ENCODE measurements at places on chromosomes 5 and 9.

DNA sequence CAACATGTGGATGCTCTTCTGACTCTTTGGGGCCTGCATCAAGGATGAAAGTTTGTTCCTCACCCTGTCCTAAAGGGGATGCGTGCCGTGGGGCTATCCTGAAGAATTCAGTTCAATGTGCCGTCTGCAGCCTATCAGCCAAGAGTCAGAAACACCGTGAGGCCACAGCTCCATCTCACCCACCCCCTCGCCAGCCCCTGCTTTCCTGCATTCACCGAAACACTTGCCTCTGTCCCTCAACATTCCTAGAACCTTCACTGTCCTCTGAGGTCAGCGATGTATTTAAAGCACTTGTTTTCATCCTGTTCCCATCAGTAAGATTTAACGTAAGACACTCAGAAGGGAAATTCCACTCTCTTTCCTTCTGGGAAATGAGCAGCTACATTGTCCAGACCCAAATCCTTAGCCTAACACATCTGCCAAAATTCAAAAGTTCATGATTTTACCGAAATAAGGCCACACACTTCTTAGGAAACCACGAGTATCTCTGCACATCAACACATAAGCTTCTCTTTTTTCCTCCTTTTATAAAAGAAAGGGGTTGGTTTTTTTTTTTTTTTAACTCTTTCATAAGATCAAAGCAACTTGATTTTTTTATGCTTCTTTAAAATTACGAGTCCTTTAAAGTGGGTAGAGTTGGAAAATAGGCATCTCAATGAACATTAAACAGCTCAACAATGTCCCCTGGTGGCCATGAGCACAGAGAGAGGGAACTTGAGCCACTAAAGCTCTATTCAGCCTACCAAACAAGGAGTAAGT lies 100.7 kb downstream of the SUSD1 start:
- DNase-seq, result peak; percentile 34

GRCh38 chr5:148856424-148856823 lies 30.0 kb downstream of the ADRB2 start:
- DNase-seq, result no peak

DNA sequence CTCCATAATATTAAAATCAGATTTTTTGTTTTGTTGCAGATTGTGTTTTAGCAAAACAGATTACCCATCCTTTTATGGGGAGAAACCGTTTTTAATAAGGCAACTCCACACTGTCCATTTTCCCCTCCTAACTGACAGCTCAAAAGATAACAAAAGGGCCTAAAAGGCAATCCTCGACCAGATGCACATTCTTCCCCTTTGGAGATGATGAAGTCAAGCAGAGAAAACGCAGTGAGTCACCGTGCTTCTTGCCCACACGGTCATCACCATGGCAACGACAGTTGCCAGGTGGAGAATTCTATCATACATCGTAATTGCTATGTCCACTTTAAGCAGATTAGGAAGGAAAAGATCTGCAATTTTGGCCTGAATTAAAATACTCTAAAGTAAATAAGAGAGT lies 96.4 kb downstream of the DIRAS2 start:
- no peak for DNase-seq

DNA sequence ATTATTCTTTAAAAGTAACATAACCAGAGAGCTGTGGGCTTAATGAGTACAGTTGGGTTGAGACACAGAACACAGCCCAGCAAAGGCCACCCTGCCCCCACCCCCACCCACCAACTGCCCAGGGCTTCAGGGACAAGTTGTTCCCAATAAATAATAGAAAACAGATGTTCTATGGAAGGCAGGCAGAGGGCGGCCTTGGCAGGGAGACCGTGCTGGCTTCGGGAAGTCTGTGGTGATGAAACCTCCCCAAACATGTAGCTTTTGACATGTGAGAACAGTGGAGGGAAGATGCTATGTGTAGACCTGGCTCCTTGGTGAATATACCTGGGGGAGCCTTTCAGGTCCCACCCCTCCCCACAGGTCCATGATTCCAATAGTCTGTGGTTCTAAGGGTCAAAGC lies 10.0 kb downstream of the TRAF1 start:
- DNase-seq, result no peak

- DNase-seq, result no peak
Measured at GRCh38 chr5:44997506-44997905, 188.8 kb downstream of the MRPS30 start.

DNA sequence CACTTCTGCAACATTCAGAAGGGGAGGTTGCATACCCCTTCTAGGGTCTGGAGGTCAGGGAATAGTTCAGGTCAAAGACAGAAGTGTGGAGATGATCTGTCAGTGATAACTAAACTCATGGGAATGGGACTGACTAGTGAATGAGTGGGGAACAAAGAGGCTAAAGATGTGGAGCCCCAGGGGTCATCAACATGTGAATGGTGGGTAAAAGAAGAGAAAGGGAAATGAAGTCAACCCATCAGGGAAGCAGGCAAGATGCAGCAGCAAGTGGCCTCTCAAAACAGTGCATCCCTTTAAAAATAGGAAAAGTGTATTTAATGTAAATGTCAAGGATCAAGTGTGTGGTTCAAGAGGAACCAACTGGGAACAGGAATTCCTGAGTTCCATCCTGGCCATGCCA lies 69.9 kb downstream of the PLPPR1 start:
- no peak for DNase-seq

DNA sequence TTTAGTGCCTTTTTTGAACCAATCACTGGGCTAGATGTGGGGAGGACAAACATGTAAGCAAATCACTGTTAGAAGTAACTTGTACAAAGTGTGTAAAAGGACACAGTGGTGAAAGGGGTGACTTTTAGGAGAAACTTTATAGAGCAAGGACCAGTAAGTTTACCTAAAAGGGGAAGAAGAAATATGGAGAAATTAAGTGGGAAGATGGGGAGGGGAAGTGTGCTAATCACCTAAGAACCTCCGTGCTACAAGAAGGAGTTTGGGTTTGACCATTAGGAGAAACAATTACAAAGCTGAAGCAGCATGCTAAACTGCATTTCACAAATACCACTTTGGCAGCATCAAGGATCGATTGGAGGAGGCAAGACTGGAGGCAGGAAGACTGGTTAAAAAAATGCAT lies 17.3 kb downstream of the ITGA1 start:
- no peak for DNase-seq

Measured in stimulated activated CD8-positive, alpha-beta memory T cell treated with anti-CD3 and anti-CD28 coated beads, Interleukin-7, amount 100 ng/mL, for 1 hour (primary cell).